NCI-H146 (cell line): ENCODE measurements at places on chromosomes 1 and 21.

DNA sequence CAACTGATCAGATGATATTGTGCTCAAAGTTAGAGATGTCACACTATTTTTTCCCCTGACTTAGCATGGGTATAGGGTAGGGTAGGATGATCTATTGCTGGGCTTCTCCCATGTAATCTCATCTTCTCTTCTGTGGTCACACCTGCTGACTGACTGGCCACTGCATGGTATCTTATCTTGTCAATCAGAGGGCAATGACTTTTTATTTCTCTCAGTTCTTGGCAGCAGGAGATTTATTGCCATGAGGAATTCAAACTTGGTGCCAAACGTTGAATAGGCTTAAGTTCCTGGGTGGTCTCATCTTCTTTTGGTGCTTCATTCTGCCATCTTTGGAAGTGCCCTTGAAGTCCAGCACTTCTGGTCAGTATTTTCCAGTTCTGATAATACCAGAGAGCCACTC is 226.4 kb upstream of the POGK start:
- no peak for DNase-seq

DNA sequence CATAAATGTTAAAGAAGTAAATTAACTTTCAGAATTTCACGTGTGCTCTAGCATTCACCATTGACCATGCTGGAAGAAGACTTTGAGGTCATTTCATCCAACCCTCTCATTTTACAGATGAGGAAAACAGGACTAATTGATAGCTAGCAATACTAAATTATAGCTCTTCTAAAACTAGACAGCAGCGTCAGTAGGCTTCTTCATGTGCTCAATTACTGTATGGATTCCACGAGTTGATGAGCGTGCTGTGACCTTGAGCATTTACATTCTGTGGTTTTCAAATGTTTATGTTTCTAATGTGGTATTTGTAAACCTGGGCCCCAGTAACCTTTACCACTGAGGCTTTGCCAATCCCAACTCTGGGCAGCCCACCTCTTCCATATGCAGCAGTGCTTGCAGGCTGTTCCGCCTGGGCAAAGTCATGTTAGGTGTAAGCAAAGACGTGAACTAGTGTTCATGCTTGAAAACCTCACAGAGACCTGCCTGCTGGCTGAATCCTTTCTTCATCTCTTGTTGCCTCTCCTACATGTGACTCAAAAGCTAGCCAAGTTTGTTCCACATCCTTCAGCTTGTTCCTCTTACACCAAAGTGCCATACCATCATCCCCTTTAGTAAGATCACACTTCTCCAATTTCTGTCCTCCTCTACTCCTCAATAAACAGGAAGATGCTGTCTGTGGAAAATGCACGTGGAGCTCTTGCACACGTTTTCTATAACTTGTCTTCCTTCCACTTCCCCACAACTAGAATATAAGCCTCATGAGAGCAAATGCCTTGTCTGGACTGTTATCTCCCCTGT is 17.2 kb downstream of the KCNJ15 start:
- no peak for DNase-seq

DNA sequence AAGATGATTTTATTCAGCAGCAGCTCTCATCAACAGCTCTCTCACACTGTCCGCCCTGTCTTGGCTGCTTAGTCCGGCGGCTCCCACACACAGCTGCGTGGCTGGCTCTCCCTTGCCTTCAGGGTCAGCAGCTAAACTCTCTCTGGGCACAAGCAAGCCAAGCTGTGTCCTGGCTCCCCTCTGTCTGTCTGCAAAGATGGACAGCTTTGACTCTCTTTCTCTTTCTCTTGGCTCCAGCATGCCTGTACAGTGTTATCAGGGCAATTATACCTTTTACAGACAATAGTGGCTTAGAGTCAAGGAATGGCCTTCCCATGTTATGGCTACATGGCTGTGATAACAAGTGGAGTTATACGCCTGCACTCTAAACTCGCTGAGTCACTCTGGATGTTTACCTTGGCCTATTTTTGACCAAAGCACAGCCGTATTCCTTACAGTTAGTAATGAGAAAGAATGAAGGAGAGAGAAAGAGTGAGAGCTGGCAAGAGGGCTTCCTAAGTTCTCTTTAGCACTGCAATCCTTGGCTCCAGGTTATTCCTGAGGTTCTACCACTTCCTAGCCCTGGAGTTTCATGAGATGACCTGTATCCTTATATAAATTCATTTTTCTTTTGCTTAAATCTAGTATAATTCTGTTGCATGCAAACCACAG is 59.9 kb upstream of the ZSWIM5 start:
- no peak for DNase-seq

- DNase-seq, result peak; percentile 11
These were observed 89.5 kb downstream of the ZC3H11B start for GRCh38 chr1:219523411-219523810.

DNA sequence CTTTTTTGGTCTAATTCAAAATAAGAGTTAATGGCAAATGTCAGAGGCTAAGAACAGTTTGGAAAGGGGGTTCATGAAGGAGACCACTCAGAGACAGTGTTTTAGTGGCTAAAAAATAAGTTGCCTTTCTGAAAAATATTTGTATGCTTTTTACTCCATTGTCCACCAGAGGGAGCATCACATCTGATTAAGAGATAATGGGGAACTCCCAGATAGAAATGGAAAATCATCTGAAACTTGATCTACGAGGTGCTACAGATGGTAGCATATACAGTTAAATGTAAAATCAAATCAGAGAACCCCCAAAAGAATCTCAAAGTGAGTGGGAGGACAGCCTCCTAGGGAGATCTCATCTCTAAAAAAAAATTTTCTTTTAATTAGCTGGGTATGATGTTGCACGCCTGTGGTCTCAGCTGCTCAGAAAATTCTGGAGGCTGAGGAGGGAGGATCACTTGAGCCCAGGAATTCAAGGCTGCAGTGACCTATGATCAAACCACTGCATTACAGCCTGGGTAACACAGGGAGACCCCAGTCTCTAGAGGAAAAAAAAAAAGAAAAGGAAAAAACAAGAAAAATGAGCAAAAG is 9.7 kb downstream of the SMYD3 start:
- peak; percentile 75 for DNase-seq

DNA sequence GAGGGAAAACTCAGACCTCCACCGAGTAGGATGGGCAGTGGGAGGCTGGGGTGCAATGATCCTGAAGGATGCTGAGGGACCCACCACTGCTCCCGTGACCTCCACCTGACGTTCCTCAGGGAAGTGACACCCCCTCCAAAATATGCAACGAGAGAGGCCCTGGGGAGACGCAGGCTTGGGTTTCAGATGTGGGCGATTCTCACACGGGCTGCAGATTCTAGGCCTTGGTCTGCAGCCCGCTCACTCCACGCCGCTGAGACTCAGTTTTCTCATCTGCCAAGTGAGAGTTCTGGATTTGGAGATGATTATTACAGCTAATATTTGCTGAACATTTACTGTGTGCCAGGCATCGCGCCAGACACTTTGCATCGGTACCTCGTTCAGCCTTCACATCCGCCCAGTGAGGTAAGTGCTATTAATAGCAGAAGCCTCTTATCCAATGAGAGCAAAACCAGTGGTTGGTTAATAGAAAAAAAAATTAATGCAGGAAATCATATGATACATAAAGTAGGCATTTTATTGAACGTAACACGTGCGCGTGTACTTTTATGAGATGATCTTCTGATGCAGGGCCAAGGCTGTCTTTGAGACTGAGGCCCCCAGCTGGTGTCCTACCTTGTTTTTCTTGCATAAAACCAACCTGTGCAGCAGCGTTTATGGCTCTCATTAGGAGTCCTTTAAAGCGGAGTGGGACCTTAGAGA is 102.0 kb upstream of the RUNX3 start:
- DNase-seq, result peak; percentile 13

GRCh38 chr1:93779540-93780165 is 98.0 kb upstream of the BCAR3 start:
- no peak for DNase-seq

- no peak for DNase-seq
These were observed 118.9 kb upstream of the ZC3H11B start for GRCh38 chr1:219731771-219732170.

DNA sequence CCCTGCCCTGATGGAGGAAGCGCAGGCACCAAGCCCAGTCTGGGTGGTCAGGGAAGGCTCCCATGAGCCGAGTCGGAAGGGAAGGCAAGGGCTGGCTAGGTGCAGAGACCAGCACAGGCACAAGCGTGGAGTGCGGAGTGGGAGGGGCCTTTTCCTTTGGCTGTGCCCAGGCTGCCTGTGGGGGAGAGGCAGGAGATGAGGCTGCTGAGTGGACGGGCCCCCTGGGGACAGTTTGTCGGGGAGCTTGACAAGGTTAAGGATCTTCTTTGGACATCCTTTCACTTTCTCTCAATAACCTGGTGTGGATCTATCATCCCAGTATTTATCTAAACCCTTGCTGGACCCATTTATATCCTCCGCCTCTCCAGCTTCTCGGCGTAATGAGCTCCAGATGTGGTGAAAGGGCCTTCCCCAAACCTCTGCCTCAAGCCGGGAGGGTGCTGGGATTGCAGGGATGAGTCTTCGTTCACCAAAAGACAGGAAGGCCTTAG is 42.9 kb downstream of the EPHB2 start:
- no peak for DNase-seq

- no peak for DNase-seq
These were observed 80.3 kb downstream of the GLIS1 start for GRCh38 chr1:53658489-53659230.

GRCh38 chr1:101101360-101101759 is 75.8 kb upstream of the DPH5 start:
- DNase-seq, result no peak

- DNase-seq, result no peak
These were observed 13.0 kb downstream of the OSBPL9 start for GRCh38 chr1:51629918-51630317.

DNA sequence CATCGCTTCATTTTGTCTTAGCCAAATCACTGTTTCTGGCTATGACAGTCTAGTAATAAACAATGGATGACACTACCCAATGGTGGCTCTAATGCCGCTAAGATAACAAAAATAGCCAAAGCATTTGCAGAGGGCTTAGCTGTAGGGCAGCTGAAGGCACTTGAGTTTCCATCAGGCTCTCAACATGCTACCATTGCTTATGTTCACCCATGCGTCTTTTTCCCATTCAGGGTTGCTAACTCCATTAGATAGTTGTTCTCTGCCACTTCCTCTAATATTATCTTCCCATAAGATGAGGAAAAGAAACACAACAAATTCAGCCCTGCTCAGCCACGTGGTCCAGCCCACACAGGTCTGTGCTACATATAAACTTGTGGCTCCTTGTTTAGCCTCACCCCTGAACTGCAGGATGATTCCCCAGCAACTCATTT is 159.6 kb downstream of the TOMM20 start:
- peak; percentile 13 for DNase-seq

- DNase-seq, result no peak
These were observed 6.5 kb downstream of the RHEX start for GRCh38 chr1:206059355-206059915.

- DNase-seq, result peak; percentile 59
These were observed 5.0 kb upstream of the DMAP1 start for GRCh38 chr1:44208226-44208625.

- no peak for DNase-seq
These were observed 6.8 kb upstream of the LY9 start for GRCh38 chr1:160789051-160789701.

DNA sequence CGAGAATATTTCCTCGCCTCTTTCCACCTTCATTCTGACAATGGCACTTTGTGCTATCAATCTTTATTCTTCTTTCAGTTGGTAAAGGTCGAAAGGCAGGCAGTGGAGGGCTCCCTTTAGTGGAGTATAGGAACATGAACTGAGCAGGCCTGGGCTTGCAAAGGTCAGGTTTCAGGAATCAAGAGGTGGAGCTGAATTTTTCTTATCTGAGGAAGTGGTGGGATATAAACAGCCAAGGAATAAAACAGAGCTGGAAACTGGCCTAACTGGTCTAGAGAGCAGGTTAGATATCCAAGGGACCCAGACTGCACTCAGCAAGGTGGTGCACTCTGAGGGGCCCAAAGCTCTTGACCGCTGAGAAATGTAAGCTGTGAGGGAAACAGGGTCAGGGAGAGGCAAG is 99.1 kb downstream of the PLA2G4A start:
- no peak for DNase-seq

- DNase-seq, result no peak
These were observed 930 bp downstream of the SLC30A10 start for GRCh38 chr1:219927298-219927955.

- no peak for DNase-seq
These were observed 21.7 kb upstream of the ZNF362 start for GRCh38 chr1:33234588-33234990.

GRCh38 chr1:184101141-184101540 is 49.6 kb downstream of the TSEN15 start:
- DNase-seq, result no peak

DNA sequence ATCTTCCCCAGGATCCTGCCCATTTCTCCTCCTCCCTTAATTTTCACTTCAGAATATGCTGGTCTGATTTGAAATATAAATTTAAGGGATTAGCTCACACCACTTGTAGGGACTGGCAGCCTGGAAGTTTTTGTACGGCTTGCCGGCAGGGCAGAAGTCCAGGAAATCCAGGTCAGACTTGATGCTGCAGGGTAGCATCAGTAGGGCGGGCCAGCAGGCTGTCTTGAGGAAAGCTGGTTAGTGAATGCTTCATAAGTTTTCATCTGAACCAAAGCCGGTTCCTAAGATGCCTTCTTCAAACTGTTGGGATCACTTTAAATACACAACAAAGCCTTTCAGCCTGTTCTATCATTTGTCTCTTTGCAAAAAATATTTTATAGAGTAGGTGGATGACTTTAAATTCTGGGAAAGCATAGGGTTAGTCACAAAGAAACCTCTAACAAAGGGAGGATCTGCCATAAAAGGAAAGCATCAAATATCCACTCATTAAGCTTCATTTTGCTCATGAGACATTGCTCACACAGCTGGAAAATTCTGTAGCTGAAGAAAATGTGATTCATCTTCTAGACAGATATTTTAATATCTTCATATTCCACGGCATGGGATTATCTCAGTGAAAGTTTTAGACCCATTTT is 90.7 kb upstream of the GFI1 start:
- DNase-seq, result no peak

DNA sequence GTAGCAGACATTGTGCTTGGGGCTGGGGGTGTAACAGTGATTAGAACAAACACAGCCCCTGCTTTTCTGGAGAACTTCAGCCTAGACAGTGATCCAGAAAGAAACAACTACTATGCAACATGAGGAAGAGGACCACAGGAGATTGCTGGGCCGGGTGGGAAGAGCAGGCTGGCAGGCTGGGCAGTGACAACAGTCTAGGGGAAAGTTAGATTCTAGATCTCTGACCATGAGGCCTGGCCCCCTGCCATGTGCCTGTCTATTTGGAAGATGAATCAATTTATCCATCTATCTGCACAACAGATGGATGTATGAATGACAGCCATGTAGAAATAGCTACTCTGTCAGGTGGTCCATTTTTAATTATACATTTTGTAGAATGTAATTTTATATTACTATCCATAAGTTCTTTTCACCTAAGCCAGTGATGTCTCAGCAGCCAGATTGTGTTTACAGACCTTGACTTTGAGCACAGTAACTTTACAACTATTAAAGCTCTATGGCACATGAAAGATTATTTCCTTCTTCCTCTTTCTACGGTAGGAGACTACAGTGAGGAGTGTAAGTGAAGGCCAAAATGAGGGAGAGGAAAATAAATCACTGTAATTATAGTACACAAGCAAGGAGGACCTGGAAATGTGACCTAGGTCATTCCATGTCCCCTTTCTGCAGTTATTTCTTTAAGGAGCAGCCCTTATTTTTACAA is 15.5 kb downstream of the CLIC6 start:
- no peak for DNase-seq
